T-helper 2 cell (primary cell): ENCODE measurements at places on chromosomes 7 and 10.

- DNase-seq = no peak
Observed at GRCh38 chr10:78010278-78010677, 19.0 kb downstream of the POLR3A start.

DNA sequence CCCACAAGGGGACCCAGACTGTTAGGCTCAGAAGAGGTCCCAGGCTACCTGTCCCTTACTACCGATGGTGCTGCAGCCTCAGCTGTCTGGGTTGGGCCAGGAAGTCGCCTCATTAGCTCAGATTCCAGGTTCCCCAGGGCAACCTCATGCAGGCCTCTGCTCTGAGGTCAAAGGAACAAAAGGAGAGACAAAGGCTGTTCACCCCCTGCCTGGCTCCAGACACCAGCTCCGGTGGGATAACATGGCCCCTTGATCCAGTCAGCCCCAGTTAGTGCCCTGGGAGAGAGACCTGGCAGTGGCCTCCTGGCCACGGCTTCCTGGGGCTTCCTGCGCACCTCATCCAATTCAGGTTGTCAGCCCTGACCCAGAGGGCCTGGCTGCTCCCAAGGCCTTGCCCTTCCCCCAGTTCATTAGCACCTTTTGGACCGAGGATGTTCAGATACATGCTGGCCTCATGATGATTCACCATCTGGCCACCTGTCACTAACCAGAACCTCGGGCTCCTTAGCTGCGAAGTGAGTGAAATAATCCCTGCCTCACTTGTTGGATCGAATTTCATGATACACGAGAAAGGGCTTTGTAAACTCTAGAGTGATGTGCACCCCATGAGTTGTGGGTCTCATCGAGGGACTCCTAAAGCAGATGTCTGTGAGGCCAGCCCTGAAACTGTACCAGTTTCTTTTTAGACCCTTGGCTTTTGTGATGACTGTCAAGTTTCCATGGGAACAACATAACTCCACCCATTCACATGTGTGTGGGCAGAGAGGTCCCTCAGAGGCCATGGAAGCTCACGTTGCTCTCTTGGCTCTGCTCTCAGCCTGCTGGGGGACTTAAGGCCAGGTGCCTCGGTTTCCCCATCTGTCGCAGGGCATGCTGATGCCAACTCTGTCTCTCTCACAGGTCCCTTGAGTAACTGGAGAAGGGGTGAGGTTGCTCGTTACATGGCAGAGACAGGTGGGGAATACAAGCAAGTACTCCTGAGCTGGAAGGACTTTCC lies 79.5 kb upstream of the PCBD1 start:
- DNase-seq = no peak

- DNase-seq = no peak
Observed at GRCh38 chr7:90209776-90210175, 1.8 kb upstream of the STEAP2 start.

DNA sequence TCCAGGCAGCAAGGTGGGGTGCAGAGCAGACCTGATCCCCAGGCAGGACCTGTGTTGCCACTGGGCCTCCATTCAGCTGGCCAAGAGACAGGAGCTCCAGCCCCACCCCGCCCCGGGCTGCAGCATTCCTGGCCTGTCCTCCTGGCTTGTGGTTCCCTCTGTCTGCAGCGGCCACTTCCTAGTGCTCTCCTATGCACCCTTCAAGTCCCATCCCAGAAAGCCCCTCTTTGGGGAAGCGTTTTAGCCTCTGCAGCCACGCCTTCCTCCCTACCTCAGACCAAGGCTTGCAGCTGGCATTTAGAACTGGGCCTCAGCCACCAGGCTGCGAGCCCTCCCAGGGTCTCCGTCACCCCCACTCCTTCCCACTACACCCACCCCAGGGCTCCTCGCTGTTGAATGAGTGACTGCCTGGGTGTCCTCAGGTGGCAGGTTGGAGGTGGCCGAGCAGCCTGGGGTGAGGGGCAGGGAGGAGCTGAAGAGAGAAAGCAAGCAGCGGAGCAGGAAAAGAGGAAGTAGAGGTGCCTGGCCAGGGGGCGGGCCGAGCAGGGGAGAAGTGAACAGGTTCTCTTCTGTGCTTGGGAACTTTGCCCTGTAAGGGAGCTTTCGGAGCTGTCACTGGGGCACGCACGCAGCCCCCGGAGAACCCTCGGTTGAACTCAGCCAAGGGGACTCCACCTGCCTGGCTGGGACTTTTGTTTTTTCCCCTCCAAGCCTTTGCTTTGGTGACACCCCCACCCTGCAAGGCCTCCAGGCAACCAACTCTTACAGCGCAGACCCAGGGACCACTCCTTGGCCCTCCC lies 109.1 kb upstream of the TNRC18 start:
- DNase-seq = no peak

DNA sequence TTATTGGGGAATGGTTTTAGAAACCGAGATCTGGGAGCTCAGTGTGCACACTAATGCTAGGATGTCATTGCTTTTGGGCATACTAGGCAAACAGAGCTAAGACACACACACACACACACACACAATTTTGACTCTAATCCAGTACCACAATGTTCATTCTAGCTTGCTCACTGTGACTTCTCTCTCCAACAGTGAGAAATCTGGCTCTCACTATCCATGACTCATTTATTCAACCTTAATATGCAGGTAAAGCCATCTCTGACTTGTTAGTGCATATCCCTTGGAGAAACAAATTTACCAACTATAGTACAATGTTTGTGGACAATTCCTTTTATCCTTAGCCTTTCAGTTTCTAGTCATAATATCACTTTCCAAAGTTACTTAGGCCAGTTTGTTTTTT lies 5.9 kb upstream of the BMS1 start:
- no peak for DNase-seq

DNA sequence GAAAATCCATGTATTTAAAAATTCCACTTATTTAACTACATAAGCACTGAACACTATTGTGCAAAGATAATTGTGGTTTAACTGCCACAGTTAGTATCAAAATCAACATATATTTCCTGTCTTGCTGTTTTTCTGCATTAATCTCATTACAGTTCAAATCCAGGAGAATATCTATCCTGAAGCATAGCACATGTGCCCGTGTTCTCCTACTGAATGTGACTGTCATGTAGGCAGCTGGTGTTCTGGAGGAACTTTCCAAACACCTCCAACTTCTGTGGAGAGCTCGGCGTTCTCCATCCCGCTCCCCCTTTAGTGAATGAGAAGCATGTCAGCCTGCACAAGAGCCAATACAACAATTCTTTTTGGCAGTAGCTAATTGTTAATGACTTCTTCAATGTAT lies 76.4 kb upstream of the IKZF1 start:
- no peak for DNase-seq

DNA sequence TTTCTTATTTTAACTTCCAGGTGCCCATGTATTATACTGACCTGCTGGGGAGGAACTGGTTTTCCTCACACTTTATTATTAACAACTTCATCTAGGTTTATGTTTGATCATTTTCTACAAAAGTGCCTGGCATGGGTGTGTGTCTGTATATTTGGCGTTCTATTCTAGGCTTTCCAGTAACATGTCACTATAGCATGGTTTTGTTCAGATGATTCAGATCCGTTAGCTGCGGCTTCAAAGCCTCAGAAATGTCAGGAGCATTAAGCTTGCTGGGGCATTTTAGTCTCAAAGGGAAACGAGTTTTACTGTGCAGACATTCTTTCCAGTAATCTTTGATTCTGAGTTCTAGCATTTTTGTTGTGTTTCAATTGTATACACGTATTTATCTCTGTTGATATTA lies 2.3 kb downstream of the INPP5A start:
- DNase-seq = no peak

GRCh38 chr10:124709861-124710260 lies 34.3 kb downstream of the FAM53B start:
- DNase-seq = no peak
